ENCODE measurements at places on chromosomes 7 and 10.

GRCh38 chr7:30281791-30282190 lies 2.6 kb upstream of the ZNRF2 start:
- DNase-seq, result no peak

DNA sequence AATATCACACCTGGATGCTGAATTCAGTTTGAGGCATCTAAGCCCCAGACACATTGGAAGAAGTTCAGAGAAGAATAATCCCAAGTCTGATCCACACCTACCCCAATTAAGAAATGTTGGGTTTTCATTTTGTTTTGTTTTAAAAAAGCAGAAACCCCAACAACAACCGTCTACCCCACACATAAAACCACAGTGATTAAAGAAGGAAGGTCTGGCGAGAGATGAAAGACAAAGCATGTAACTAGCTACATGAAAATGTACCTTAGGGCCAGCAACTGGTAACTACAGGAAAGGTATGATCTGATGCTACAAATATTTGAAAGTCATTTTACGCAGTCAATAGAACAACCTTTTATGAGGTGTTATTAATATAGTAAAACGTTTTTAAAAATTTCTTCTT lies 1112.3 kb downstream of the GATA3 start:
- no peak for DNase-seq

DNA sequence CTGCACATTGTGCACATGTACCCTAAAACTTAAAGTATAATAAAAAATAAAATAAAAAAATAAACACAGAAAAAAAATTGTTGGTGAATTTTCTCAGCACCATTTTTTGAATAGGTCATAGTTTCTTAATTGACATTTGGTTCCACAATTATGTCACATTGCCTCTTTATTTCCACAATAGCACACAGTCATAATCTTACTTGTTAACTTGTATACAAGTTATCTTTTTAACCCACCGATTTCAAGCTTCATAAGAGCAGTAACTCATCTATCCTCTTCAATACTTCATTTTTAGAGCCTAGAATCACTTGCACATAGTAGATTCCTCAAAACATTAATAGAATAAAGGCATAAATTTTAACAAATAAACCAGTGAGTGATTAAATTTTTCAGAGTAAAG lies 1425.1 kb upstream of the LRRTM3 start:
- no peak for DNase-seq

DNA sequence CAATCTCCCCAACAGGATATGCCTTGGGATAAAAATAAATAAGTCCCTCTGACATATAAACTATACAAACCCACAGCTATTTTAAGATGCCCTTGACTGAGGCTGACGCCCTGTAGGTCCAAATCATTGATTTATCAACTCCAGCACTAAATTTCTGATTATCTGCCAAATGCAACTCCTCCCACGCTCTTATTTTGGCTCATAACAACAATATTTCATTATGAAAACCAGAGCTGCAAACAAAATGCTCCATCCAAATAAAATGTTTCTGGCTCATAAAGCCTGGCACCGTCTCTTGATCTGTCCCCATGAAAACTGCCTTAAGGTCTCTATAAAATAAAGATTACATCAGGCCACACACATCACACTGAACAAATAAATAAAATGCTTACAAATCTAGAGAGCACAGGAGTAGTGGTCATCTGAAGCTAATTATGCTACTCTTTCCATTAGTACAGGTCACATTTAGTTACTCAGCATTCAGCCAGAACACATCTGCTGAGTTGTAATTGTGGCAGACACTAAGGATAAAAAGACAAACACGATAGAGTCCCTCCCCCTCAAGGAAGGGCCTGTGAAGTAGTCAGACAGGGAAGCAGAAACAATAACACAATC lies 28.8 kb downstream of the CACUL1 start:
- DNase-seq, result no peak

DNA sequence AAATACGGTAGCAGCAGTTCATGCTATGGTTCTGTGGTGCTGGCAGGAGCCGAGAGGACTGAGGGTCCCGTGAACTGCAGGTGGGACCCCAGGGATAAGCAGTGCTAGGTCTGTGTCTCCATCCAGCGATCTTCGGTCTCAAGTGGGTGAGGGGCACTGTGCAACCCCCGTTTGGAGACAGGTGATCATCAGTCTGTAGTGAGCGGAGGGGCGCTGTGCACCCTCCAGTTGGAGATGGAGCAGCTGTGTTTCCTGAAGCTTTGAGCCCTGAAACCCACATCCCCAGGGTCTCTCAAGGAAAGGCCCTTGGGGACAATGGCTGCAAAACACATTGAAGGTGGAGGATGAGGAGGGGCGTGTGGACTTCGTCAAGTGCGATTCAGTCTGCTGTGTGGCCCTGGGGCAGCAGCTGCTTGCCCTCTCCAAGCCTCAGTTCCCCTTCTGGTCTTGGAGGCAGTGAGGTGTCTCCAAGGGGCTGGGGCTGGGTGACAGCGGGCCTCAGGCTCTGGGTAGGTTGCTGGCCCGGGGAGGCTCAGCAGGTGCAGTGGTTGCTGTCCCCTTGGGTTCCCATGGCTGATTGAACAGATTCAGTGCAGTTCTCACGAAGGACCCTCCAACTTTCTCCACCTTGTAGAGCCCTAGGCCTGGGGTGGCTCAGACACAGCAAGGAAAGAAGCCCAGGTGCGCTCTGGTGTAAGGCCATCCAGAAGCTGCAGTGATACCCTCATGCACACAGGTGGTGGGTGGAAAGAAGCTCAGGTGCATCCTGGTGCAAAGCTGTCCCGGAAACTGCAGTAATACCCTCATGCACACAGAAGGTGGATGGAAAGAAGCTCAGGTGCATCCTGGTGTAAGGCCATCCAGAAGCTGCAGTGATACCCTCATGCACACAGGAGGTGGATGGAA lies 160.6 kb downstream of the ADARB2 start:
- DNase-seq, result no peak

DNA sequence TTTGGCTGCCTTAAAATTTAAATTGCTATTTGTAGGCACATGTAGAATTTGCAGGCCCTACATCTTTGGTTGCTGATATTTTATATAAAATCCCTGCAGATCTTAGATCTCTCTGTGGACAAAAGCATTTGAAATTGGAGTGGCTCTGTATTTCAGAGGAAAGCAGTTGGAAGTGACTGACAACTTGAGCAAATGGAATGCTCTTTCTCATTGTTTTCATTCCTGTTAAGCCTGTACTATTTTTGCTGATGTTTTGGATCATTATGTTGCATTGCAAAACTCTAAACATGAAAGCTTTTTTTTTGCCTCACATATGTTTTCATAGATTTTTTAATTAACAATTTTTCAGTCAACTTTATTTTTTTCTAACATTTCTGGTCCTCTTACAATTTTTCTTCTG lies 251.2 kb upstream of the MDFIC start:
- DNase-seq, result no peak

- no peak for DNase-seq
These were observed 81.8 kb downstream of the ADRA2A start for GRCh38 chr10:111158595-111158994.

GRCh38 chr10:27695706-27696105 lies 49.9 kb downstream of the MKX start:
- no peak for DNase-seq

DNA sequence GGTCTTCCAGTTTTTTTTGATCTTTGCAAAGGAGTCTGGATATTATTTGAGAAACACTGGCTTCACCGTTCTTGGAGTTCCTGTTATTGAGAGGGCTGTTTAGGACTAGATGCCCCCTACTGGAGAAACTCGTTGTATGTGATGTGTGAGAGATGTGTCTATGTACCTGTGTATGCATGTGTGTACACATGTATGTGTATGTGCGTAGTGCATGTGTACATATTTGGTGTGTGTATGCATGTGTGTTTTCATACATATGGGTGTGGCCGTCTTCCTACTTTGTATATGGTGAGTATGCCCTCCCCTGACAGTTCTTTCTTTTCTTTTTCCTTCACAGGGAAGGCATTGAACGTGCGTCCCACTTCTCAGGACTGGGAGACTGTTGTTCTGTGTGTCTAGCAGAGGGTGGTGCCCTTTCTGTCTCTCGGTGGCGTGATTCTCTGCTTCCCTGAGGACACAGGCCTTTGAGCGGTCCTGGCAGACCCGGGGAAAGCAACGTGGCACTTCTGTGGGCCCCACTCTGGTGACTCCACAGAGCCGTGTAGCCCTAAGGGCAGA lies 3.0 kb upstream of the CALHM3 start:
- DNase-seq, result peak; percentile 77
